ENCODE measurements at places on chromosomes 16 and 17.
A peak's percentile ranks its signal among the peaks of the same experiment; 100 is the strongest.

GRCh38 chr16:66515596-66516508 lies 34.1 kb downstream of the TK2 start:
- peak; percentile 87 for DNase-seq

GRCh38 chr17:51144266-51145022 lies 8.9 kb upstream of the NME1 start:
- no peak for DNase-seq

DNA sequence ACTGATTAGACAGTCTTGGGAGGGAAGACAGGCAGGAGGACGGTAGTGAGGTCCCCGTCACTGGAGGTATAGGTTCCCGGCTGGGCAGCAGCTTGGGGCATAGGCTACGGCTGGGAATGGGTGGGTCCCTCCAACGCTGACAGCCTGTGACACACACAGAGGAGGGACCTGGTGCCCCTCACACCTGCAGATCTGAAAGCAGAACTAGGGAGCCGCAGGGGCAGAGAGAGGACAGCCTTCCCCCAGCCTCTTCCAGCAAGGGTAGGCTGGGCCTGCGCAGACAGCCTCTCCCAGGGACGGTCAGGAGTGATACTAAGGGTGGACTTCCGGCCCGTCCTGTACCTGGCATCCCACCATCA lies 2.0 kb downstream of the P2RX1 start:
- DNase-seq, result no peak

GRCh38 chr17:44205962-44206824 lies 6.5 kb upstream of the ATXN7L3 start:
- DNase-seq, result no peak

DNA sequence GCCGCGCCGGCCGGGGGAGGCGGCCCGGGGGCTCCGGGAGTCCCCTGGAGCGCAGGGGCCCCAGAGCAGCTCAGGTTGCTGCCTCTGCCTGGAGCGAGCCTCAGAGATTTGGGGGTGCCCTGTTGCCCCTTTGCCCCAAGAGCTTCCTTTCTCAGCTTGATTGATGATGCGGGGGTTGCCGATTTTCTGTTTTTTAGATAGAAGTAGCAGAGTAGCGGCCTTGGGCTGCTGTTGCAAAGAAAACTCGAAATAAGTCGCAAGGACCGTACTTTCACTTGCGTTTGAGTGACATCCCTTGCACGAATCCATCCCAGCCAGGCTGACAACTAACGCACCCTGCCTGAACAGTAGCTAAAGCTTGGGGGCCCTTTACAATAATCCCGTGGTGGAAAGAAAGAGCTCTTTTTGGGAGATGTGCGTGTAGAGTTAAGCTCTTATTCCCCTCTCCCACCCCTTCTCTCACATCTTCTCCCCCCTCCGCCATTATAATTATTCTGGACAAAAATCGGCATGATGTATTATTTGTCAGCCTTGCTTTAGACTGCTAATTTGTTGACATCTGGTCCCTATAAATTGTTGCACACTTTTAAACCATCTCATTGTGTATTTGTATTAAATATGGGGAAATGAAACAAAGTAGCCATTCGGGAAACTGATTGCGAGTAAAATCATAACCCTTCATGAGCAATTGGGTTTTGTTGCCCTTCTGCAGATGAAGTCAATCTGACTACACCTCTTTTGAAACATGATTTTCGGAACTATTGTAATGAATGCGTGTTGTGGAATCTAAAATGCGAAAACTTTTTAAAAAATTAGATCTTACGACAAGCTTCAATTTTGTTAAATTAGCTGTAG lies 873 bp downstream of the USP10 start:
- DNase-seq, result peak; percentile 53

GRCh38 chr16:85174871-85175723 lies 62.8 kb upstream of the CIBAR2 start:
- peak; percentile 59 for DNase-seq

- no peak for DNase-seq
Observed at GRCh38 chr17:6398955-6399354, 36.0 kb downstream of the AIPL1 start.

DNA sequence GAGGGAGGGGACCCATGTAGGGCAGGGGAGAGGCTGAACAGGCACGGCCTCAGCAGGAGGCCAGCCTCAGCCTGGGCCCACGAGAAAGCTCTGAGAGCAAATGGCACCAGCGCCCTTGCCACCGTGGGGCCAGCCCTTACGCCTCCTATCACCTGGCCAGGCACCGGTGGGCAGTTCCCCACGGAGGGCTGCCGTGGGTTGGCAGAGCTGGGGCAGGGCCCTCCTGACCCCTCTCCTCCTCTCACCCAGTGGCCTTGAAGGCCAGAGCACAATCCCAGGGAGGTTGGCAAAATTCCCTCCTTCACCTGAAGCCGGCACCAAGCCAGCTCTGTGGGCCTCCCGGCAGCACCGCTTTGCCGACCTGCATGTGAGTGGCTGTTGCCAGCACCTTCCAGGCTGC lies 53.1 kb upstream of the ENPP7 start:
- DNase-seq, result no peak

GRCh38 chr17:67520252-67520906 lies 143.3 kb downstream of the PITPNC1 start:
- DNase-seq, result peak; percentile 19

GRCh38 chr17:29883497-29883896 lies 46.5 kb downstream of the SSH2 start:
- DNase-seq, result peak; percentile 40

DNA sequence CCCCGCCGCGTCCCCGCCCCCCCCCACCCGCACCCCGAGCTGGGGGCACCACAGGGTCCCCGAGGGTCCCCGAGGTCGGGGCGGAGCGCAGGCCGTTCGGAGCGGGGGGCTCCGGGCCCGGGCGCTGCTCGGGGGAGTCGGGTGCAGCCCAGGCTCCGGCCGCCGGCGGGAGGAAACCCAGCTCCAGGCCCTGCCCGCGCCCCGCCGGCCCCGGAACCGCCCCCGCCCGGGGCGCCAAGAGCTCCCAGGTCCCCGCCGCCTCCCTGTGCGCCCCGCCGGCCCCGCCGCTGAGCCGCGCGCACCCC lies 33.2 kb upstream of the RPH3AL start:
- no peak for DNase-seq

DNA sequence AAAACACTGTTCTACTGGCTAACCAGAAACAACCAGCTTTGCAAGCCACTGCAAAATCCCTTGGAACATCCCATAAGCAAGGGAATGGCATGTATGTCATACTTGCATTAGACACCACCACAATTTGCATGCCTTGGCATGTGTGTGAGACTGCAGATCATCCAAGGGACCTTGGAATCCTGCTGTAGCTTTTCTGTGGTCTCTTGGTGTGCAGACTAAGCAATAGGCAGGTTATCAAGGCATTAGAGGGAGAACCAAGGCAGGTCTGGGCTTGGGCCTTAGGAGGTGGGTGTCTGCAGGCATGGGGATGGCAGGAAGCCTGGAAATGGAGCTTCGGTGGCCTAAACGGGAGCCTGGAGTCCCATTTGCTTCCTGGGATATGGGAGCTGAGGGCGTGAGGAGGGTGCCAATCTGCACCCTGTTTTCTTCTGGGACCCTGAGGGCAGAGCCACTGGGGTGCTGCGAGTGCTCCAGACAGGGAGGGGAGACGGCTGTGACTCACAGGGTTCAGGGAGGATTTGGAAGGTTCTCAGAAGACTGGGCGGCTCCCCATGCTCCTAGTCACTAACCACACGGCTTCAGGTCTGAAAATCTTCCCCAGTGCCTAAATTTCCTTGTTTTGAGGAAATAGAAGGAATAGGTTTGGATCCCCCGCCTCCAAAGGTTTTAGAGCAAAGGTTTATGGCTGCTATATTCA lies 36.6 kb downstream of the FAM20A start:
- no peak for DNase-seq

GRCh38 chr17:41962768-41963434 lies 3.7 kb upstream of the CNP start:
- peak; percentile 64 for DNase-seq

- no peak for DNase-seq
Observed at GRCh38 chr17:73411313-73411747, 99.5 kb upstream of the CDC42EP4 start.

DNA sequence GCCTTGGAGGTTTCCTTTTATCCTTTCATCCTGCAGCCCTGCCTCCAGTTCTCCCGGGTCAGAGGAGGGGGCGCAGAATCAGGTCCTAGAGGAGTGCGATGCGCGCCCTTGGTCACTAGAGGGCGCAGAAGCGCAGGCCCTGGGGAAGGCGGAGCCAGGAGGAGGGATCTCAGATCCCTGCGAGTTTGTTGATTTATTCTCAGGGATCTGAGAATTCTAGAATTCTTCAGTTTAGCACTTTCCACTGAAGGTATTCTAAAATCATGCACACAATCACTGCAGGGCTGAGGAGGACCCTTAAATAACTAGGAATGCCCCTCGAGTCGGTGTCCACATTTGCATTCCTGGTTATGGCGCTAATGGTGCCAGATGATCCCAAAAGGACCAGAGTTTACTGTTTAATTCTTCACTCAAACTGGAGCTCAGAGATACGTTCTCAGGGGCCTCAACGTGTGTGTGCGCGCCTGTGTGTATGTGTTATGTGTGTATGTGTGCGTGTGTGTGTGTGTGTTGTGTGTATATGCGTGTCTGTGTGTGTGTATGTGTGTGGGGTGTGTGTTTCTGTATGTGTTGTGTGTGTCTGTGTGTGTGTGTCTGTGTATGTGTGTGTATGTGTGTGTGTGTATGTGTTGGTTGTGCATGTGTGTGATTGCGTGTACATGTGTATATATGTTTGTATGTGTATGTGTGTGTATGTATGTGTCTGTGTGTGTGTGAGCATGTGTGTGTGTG lies 6.9 kb upstream of the ELAC2 start:
- DNase-seq, result peak; percentile 63

DNA sequence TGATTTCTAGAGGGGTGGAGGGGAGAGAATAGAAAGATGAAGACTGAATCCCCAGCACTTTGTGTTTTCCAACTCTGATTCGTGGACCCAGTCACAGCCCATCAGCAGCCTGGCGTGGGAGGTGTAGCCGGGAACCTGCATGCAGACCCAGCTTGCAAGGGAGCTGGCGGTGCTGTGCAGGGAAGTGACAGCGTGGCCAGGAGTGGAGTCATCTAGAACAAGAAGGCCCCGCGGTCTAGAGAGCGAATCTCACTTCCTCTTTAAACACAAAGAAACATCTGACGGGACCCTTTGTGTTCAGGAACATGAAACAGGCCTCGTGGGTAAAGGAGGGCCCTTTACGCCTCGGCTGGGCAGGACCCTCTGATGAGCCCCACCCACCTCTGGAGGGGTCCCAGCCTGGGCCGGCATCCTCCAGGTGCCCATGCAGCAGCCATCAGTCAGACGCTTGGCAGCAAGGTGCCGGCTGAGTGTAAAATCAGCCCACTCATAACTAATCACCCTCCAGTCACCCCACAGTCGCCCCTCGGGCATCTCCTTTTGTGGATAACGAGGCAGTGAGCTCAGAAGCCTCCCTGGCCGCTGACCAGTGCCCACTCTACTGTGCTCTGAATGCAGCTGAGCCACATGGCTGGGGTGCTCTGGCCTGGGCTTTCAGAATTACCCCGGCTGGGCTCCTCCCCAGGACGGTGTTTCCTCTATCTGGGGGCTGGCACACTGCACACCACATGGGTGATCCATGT lies 4.4 kb downstream of the SNAI3 start:
- no peak for DNase-seq

DNA sequence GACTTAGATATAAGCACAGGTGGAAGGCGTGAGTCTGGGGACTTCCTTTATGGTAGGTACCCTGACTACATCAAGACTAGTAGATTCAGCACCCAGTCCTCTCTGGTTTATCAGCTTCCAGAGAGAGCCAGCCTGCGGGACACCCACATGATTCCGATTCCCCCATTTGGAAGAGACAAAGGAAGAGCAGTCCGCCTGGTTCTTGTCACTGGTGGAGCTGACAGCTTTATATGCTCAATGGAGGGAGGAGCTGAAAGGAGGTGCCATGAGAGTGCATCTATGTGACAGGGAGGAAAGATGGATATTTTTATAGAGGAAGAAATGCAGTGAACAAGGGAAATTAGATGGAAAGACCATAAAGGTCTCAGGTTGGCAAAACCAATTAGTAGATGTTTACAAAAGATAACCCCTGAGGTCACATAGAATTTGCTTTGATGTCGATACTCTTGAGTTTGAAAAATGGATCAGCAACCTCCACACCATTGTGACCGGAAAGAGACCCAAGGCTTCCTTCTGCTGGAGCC lies 437.7 kb downstream of the PMP22 start:
- DNase-seq, result no peak

- peak; percentile 52 for DNase-seq
Observed at GRCh38 chr17:62995377-62995885, 29.4 kb downstream of the TANC2 start.

GRCh38 chr17:40518401-40519088 lies 17.1 kb upstream of the TNS4 start:
- DNase-seq, result peak; percentile 46

DNA sequence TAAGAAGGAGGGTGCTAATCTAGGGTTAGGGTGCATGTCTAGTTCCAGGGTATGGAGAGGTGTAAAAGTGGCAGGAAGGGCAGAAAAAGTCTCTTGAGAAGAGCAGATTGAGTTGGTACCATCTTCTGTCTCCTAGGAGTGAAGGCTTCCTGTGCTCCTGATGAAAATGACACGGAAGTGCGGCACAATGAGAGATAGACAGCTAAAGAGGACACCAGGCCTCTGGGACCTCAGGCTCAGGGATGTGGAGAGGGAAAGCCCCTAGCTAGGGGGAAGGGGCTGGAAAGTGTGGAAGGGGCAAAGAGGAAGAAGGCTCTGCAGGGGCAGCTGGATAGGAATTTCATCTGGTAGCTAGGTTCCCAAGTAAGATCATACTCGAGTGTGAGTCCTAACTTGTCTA lies 498.3 kb upstream of the EEF2KMT start:
- no peak for DNase-seq

DNA sequence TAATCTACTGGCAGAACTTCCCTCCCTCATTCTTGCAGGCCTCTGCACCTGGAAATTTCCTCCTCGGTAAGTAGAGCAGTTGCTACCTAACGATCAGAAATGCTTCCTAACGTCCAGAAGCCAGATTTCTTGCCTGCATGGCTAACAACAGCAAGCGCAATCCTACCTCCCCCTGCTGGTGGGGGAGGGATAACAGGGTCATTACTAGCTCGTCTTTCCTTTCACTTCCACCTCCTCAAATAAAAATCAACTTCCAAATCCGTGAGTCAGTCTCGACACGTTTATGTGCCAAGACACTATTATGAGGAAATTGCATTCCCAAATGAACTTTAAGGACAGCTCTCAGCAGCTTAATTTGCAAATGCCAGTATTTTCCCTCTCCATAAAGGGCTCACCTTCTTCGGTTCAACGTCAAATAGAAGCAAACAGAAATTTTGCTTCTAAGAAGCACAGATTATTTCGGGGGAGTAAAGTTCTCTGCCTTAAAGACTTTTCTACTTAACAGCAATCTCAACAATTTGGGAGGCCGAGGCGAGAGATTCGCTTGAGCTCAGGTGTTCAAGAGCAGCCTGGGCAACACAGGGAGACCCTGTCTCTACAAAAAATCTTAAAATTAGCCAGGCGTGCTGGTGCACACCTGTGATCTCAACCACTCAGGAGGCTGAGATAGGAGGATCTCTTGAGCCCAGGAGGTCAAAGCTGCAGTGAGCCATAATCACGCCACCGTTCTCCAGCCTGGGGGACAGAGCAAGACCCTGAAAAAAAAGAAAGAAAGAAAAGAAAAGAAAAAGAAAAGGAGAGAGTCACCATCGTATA lies 188.6 kb upstream of the PSMD7 start:
- peak; percentile 20 for DNase-seq

DNA sequence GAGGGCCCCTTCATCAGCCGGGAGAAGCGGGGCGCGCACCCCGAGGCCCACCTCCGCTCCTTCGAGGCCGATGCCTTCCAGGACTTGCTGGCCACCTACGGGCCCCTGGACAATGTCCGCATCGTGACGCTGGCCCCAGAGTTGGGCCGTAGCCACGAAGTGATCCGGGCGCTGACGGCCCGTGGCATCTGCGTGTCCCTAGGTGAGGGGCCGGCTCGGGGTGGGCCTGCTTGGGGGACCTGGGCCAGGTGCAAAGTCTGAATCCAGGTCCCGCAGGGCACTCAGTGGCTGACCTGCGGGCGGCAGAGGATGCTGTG lies 3.5 kb downstream of the CEMP1 start:
- no peak for DNase-seq

Measured in EH (cell line).